NT2/D1 (cell line): ENCODE measurements at places on chromosomes 5 and 9.
A peak's percentile ranks its signal among the peaks of the same experiment; 100 is the strongest.

- DNase-seq: no peak
Observed at GRCh38 chr5:166772770-166773169, 1518.7 kb upstream of the WWC1 start.

GRCh38 chr9:129381481-129381957 is 203.5 kb upstream of the IER5L start:
- no peak for DNase-seq

DNA sequence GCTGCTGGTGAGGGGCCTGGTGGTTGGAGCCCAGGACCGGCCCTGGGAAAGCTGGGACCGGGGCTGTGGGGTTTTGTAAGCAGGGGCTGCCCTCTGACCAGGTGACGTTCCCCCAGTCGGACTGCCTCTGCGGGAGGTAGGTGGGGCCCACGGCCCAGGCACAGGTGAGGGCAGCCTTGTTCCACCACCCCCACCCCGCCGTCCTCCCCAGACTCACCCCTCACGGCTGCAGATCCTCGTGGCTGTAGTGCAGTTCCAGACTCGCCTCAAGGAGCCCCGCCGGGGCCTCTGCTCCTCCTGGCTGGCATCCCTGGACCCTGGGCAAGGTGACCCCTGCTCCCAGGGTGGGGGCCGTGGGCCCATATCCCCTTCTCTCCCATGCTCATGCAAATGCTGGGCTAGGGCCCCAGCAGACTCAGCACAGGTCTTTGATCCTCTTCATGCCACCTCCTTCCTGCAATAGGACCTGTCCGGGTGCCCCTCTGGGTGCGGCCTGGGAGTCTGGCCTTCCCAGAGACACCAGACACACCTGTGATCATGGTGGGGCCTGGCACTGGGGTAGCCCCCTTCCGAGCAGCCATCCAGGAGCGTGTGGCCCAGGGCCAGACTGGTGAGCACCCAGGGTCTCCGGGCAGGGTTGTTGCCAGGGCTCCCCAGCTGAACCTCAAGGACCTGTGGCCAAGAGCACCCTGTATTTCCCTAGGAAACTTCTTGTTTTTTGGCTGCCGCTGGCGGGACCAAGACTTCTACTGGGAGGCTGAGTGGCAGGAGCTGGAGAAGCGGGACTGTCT is 6.6 kb downstream of the RNF208 start:
- no peak for DNase-seq

DNA sequence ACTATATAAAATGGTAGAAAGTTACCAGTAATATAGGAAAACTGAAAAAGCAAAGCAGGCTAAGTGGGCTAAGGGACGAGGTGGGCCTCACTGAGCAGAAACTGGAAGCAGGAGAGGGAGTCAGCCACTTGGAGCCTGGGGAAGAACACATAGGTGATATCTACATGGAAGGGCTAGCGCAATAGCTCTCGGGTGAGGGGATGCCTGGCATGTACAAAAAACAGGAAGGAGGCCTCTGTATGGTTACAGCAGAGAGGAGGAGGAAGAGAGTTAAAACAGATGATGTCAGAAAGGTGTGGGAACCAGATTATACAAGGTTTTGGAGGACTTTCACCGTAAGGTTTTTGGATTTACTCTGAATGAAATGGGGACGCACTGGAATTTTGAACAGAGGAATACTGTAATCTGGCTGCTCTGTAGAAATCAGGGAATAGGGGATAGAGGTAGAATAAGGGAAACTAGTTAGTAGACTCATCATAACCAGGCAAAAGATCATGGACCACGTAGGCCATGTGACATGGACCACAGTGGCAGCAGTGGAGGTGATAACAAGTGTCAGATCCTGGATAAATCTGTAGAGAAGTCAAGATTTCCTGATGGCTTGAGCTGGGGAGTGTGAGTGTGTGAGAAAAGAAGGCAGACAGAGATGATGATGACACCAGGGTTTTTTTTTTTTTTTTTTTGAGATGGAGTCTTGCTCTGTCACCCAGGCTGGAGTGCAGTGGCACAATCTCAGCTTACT is 52.5 kb downstream of the FNBP1 start:
- no peak for DNase-seq

GRCh38 chr9:69647804-69648203 is 24.4 kb downstream of the APBA1 start:
- DNase-seq: no peak

GRCh38 chr9:129495620-129496472 is 125.1 kb downstream of the C9orf50 start:
- DNase-seq: peak; percentile 95

- DNase-seq: no peak
Observed at GRCh38 chr5:23013395-23013998, 160.4 kb upstream of the CDH12 start.

DNA sequence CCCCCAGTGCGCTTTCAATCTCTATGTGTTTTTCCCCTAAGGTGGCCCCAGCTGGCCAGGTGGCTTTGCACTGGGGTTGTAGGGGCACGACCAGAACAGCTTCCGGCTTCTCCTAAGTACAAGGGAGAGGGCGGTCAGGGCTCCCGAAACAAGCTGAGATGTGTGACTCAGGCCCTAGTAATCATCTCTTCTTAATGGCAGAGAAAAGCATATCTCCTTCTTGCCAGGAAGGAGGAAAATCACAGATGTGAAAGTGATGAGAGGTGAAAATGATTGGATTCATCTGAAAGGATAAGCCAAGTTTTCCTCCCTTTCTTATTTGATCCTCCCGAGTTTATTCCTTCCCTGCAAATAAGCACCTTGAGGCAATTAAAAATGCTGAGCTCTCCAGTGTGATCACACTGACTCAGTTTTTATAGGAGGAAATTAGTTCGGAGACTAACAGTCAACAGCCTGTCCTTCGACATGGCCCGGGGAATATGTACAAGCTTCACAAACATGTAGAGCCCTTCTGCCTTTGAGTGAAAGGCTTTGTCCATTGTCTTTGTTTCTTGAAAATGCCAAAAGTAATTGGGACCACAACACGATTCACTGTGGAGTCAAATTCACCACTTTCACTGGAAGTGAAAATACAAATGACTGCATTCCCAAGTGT is 514.8 kb downstream of the PSAT1 start:
- DNase-seq: no peak

GRCh38 chr5:66896171-66896570 is 300.0 kb downstream of the MAST4 start:
- DNase-seq: no peak

DNA sequence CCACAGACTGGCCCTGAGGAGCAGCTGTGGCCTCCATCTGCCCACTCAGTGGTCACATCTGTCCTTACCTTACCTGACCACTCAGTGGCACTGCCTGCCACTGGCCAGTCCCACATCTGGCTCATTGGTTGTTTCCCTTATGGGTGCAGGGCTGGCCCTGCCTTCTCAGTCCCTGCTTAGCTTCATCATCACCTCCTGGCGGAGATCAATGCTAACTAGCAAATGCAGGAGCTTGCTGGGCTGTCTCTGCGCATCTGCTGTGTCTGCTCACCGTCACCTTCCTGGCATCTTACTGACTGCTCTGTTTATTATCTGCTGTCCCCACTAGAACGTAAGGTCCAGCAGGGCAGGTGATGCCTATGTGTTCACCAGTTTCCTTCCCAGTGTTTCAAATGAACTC is 356.9 kb downstream of the SEMA5A start:
- no peak for DNase-seq

GRCh38 chr9:136117291-136117915 is 1.3 kb downstream of the TMEM250 start:
- no peak for DNase-seq

GRCh38 chr9:89008055-89008743 is 16.9 kb downstream of the S1PR3 start:
- no peak for DNase-seq

DNA sequence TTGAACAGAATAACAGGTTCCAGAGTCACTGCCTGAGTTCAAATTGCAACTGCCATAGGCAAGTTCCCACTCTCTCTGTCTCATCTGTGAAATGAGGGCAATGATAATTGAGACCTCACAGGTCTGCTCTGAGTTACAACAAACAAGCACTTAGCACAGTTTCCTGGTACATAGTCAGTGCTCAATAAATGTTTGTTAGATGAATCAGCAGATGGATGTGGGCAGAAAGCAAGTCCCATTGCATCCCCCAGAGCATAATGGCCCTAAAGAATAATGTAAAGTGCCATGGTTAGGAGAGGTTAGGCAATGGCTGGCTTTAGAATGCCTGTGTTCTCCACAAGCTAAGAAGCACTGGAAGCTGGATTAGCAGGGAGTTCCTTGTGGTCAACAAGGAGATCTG is 136.5 kb upstream of the LARP1 start:
- no peak for DNase-seq

- DNase-seq: no peak
Observed at GRCh38 chr5:62256161-62257019, 49.6 kb upstream of the KIF2A start.

DNA sequence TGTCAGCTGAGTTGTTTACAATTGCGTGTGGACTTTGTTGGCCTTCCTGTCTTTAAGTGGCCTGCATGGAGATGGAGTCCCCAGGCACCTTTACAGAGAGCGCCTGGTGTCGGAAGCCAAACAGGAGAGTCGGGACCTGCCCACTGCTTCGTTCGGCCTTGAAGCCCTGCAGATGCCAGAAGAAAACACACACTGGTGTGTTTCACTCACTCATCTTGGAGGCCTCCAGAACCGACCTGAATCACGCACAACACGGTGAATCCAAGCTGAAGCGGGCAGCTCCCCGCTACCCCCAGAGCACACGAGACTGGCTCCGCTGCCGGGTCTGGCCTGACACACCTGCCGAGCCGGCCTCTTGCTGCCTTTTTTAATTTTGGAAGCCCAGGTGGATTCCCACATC is 419.4 kb upstream of the IRX4 start:
- no peak for DNase-seq

GRCh38 chr5:53777864-53778618 is 217.6 kb downstream of the NDUFS4 start:
- DNase-seq: no peak
